Adrenal gland (tissue), 19 donors: ENCODE measurements at places on chromosomes 3 and 15.

DNA sequence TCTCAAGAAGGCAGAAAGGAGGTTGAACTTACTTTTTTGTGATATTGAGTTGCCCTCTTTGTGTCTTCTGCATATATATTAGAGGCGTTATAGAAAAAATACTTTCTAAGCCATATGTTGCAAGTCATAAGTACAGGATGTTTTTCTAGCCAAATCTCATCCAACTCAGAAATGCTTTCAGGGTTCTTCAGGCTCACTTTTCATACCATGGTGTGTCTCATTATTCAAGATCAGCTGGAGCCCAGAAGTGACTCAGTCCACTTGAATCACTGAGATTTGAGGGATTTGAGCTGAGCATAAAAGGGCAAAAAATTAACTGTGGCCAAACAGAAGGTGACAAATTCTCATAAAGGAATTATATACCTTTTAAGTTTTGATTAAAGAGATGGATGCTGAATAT, 157.3 kb downstream of the WNT5A start:
- no peak for DNase-seq

- peak; percentile 24 for DNase-seq
Observed at GRCh38 chr15:43880406-43881194, 53.8 kb downstream of the WDR76 start.

GRCh38 chr3:82973791-82974190, 1212.3 kb upstream of the GBE1 start:
- no peak for DNase-seq

GRCh38 chr3:120689395-120689794, 7.4 kb upstream of the HGD start:
- DNase-seq = no peak
